ENCODE measurements at places on chromosomes 4 and X.

DNA sequence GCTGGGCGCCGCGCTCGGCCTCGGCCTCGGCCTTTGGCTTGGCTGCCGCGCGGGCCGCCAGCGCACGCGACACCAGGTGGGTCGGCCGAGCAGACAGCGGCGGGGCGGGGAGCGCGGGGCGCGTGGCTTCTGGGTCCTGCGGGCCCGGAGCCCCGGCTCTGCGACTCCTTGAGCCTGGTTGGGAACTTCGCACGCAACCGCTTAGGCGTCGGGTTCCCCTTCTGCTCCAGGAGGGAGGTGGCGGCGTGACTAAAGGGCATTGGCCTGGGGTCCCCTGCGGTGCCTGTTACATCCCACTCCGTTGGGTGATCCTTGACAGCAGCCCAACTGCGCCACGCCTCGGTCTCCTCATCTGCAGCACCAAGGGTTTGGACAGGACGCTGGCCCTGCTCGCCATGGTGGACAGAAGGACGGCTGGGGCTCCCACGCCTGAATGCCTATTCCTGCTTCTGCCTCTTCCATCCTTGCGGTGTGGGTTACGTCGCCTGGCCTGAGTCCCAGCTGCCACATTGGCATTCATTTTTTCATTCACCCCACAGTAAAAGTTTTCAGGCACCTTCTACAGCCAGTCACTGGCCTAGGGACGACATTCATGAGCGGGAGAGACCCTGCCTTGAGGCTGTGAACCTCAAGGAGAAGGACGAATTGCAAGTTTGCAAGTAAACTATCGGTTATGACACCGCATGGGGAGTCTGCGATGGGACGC lies 631 bp downstream of the EVC start:
- no peak for DNase-seq

DNA sequence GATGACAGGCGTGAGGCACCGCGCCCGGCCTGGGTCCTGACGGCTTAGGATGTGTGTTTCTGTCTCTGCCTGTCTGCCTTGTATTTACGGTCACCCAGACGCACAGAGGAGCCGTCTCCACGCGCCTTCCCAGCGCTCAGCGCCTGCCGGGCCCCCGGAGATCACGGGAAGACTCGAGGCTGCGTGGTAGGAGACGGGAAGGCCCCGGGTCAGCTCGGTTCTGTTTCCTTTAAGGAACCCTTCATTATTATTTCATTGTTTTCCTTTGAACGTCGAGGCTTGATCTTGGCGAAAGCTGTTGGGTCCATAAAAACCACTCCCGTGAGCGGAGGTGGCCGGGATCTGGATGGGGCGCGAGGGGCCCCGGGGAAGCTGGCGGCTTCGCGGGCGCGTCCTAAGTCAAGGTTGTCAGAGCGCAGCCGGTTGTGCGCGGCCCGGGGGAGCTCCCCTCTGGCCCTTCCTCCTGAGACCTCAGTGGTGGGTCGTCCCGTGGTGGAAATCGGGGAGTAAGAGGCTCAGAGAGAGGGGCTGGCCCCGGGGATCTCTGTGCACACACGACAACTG lies 1.3 kb downstream of the SHOX start:
- no peak for DNase-seq

DNA sequence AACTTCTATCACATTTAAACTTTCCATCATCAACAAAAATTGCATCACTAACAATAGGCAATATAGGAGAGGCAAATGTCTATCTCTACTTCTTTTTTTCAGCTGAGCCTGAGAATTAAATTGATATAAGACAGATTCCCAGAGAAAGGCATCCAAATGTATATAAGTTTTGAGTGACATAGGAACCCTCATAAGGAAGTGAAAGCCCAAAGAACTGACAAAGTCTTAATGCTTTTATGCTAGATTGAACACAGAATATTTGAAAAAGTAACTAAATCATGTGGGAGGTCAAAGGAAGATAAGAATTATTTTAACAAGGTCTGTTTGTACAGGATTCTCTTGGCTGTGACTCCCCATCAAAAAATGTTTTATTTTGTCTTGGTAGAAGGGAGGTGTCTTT lies 714.9 kb downstream of the GRXCR1 start:
- no peak for DNase-seq

- no peak for DNase-seq
Measured at GRCh38 chrX:135528756-135529155, 8.3 kb downstream of the INTS6L start.

DNA sequence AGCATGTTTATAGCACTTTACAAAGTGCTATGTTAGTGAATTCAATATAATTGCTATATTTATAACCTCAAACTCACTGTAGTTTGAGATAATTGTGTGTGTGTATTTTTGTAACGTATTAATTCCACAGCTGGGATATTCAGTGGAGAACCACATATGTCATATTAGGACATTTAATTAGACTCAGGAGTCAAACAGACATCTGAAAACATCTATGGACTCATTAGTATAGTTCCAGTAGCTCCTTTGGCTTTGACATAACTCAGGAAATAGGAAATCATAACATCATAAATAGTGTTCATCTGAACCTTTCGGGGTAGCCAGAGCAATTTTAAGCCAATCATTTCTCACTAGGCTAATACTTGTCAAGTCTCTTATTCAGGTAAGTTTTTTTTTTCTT lies 38.8 kb downstream of the NAA11 start:
- DNase-seq = no peak

- peak; percentile 33 for DNase-seq
Measured at GRCh38 chr4:24067367-24068193, 177.7 kb upstream of the PPARGC1A start.

DNA sequence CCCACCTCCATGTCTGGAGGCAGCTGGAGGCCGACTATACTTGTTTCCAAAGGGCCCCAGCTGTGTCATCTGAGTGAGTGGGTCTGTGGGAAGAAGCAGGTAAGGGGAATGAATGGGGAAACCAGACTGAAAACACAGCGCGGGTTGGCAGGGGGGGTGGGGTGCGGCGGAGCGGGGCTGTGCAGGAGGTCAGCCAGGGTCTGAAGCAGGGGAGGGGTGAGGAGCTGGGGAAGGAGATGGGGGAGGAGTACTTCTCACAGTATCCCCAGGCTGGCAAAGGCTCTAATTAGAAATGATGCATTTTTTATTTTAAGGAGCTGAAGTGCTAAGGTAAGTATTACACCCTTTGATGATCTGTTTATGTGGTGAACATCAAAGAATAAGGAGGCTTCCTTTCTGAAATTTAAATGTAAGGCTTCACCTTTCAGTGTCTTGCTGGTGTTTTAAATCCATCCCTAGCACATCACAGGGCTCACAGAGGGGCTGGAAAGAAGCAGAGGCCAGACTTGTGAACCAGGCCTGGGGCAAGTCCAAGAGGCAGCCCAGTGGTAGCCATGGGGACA lies 37.5 kb downstream of the SMIM20 start:
- no peak for DNase-seq

GRCh38 chr4:1235381-1236102 lies 13.4 kb downstream of the CTBP1 start:
- no peak for DNase-seq

- no peak for DNase-seq
Measured at GRCh38 chr4:137609718-137610430, 77.6 kb upstream of the PCDH18 start.

GRCh38 chrX:68045008-68045577 lies 388.2 kb downstream of the OPHN1 start:
- DNase-seq = no peak

GRCh38 chrX:29470030-29470429 lies 745.3 kb upstream of the MAGEB2 start:
- DNase-seq = no peak

- no peak for DNase-seq
Measured at GRCh38 chrX:30995705-30996104, 76.1 kb downstream of the FTHL17 start.

DNA sequence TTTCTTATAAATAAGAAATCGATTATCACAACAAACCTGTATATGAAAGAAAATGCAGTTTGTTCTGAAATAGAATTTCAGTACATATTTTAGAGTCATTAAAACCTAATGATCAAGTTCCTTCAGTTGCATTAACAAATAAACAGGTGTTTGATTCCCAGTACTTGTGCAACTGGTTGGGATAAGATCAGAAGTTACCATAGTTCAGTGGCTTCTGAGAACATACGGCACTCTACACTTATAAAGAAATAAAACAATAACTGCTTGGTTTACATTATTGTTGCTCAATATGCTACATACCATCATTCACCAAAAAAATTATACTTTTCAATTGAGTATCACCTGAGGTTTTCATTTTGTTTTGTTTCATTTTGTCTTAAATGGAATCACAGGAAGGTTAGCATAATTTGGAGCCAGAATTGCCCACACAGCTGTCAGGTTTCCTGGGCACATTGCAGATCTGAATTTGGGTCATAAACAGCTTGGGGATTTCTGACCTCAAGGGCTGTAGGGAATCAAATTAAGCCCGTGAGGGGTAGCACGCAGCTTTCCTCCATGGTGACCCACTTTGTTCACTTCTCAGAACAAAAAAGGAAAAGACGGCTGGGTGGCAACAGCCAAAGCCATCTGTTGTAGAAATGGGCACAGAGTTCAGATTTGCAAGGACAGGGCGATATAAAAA lies 14.9 kb upstream of the CCNG2 start:
- no peak for DNase-seq

GRCh38 chr4:146029939-146030710 lies 91.5 kb upstream of the ZNF827 start:
- DNase-seq = no peak

GRCh38 chrX:150410513-150410912 lies 47.4 kb downstream of the MAMLD1 start:
- no peak for DNase-seq

DNA sequence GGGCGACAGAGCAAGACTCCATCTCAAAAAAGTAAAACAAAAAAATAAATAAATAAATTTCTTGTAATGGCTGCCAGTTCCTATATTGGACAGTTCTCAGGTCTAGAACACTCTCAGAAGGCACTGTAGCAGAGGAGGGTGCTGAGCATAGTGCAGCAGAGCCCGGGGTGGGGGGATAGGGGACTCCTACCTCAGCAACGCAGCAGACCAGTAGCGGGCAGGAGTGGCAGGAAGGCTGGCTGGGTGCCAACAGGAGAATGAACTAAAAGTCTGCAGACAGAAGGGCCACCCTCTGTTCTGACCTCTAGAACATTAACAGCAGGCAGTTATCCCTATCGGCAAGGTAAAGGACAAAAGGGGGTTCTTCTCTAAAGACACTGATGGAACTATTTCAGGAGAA lies 20.2 kb downstream of the PDK3 start:
- DNase-seq = no peak

- no peak for DNase-seq
Measured at GRCh38 chr4:83217721-83218522, 66.7 kb downstream of the COQ2 start.

DNA sequence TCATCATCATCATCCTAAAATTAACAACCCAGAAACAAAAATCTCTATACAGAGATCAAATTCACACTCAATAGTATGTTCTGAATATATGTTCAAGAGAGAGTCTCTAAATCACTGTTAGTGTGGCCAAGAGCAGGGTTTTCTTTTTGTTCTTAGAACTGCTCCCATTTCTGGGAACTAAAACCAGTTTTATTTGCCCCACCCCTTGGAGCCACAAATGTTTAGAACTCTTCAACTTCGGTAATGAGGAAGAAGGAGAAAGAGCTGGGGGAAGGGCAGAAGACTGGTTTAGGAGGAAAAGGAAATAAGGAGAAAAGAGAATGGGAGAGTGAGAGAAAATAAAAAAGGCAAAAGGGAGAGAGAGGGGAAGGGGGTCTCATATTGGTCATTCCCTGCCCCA lies 32.3 kb downstream of the CYBB start:
- no peak for DNase-seq

- no peak for DNase-seq
Measured at GRCh38 chr4:27248829-27249228, 388.2 kb downstream of the STIM2 start.

GRCh38 chr4:84917086-84917821 lies 49.2 kb downstream of the WDFY3 start:
- no peak for DNase-seq

DNA sequence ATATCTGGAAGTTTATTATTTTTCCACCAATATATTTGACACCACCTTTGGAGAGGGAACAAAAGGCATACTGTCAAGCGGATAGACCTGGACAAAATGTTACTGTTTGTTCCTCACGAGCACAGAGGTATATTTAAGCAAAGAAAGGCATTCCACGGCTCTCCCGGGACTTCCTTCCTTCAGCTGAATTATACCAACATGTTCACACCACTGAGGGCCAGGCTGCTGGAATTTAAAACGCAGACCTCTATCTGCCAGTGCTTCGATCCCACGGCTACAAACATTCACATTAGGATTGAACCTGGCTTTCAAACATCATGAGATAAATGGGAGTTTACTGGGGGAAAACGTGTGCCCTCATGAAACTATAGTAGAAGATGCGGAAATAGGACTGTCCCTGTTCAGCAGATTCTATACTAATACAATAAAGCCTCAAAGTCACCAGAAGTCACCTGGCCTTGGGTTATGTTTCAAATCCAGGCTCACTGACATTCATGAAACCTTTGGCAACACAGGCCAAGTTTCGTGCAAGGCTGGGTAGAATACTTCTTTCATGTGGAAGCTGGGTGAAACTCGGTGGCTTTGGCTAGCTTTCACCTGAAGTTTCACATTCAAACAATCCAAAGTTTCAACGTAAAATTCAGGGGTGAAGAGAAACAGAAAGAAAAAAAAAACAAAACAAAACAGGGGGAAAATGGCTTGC lies 39.5 kb downstream of the SORBS2 start:
- no peak for DNase-seq

DNA sequence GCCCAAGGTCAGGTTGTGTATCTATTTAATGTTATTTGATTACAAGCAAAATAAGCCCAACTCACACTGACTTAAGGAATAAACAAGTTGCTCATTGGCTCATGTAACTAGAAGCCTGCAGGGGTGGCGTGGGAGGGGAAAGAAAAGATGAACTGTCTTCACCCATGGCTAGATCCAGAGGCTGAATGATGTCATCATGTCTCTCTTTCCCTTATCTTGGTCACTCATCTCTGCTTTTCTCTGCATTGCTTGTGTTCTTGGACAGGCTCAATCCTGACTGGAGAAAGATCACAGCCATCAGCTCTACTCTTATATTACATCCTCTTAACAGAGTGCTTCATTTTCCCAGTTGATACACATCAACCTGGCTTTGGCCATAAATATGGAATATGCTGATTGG lies 290.0 kb upstream of the DIAPH2 start:
- DNase-seq = no peak

- no peak for DNase-seq
Measured at GRCh38 chrX:48496660-48497059, 12.1 kb upstream of the PORCN start.

GRCh38 chr4:41000356-41000755 lies 214.0 kb downstream of the APBB2 start:
- DNase-seq = no peak

GRCh38 chr4:159360549-159360948 lies 257.7 kb downstream of the RAPGEF2 start:
- DNase-seq = no peak

DNA sequence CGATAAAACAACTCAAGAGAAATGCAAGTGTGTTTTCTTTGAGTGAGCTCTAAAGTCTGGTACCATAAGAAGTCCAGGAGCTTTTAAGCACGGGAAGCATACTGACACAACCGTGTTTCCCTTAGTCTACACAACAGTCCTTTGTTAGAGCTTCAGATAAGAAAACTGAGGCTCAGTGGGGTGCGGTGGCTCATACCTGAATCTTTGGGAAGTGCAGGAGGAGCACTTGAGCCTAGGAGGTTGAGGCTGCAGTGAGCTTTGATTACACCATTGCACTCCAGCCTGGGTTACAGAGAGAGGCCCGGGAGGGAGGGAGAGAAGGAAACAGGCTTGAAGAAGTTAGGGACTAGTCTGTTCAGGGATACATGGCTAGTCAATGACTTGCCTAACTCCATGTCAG lies 21.9 kb downstream of the LEF1 start:
- no peak for DNase-seq
